ENCODE measurements at places on chromosomes 5 and 9.
A peak's percentile ranks its signal among the peaks of the same experiment; 100 is the strongest.

GRCh38 chr5:179267671-179268083, 77.6 kb downstream of the ADAMTS2 start:
- no peak for DNase-seq

DNA sequence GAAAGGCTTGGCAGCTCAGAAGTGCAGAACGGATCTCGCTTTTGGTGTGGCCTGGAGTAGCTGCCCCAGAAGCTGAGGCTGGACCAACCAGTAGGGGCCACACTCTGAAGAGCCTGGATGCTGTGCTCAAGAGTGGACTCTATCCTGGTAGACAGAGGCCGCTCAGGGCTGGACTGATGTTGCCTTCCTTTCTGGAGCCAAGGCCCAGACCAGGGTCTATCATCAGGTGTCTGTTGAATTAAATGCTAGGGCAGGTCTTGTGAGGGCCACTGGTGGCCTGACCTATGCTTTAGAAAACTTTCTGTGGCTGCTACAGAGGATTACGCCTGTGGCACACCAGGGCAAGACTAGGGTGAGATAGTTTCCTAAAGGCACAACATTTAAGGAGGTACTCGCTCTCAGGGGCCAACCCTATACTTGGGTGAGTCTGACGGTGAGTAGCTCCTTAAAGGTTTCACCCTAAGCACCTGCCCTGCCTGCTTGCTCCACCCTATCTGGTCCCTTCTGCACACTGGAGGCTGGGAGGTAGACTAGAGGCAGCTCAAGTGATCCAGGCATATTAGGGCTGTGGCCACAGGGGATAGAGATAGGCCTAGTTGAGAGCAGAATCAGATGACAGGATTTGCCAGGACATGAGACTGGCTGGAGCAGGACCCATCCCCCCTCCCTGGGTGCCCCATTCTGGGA, 9.8 kb upstream of the IRF1 start:
- no peak for DNase-seq

- no peak for DNase-seq
Observed at GRCh38 chr5:180619563-180619915, 28.2 kb upstream of the SCGB3A1 start.

- no peak for DNase-seq
Observed at GRCh38 chr9:115170358-115171073, 52.6 kb upstream of the TNC start.

DNA sequence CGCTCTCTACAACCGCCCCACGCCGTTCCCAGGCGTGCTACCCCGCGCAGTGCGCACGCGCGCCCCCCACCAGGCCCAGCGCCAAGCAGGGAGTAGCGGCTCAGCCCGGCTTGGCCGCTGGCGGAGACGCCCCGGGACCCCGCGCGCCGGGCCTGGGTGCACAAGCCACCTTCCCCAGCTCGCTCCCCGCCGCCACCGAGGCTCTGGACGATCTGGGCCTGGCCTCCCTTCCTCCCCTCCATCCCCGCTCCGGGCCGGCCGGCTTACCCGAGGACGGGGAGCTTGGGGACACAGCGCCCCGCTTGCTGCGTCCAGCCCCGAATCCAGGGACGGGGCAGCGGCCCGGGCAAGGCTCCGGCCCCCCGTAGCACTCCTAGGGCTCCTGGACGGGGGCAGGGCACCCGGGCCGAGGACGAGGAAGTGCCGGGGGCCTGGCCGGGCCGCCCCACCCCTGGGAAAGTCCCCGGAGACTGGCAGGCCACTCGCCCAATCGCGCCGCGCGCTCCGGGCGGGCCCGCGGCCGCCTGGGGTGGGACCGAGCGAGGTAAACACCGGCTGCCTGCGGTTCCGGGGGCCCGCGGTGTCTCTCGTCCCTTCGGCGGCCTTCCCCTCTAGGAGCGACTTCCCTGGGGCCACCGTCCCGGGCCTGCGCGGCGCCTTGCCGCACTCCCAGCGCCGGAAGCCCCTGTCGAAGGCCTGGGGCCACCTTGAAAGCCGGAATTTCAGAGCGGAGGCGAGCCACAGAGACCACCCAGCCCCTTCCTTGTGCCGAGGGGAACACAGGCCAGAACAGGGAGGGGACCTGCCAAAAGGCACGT, at the start of gene TNIP1:
Gene TNIP1 (minus strand): TSS at position 422 of the 818 bp plus-strand sequence. CDS start 15,939 bp downstream, outside the sequence.
- DNase-seq: peak; percentile 86

- peak; percentile 75 for DNase-seq
Observed at GRCh38 chr9:93302586-93303257, 118.8 kb downstream of the WNK2 start.

- no peak for DNase-seq
Observed at GRCh38 chr9:11340654-11341053, 727.9 kb upstream of the PTPRD start.

- DNase-seq: no peak
Observed at GRCh38 chr5:179833056-179833708, 12.5 kb downstream of the SQSTM1 start.

DNA sequence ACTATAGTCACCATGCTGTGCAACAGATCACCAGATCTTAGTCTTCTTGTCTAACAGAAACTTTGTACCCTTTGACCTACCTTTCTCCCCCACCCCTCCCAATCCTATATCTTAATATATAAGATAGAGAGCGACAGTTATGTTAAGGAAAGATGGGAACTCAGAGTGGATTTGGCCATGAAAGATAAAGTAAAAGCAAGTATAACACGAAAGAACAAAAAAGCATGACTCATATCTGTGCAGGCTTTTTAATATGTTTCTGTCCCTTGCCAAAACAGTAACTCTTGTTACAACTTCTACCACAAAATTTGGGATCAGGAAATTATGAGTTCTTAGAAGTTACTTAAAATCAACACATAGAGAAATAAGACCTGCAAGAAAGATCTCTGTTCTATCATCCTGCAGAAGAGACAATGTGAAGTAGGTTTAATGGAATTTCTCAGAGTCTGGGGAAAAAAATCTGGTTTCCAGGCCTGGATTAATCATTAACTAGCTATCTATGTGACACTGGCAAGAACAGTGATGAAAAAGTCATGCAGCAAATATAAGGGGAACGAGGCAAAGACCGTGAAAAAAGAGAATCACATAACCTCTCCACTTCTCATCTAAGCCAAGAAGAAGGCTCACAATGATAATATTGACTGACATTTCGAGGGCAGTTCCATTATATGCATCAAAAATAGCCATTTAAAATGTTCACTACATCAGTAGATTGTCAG, 18.6 kb downstream of the BAAT start:
- DNase-seq: no peak

DNA sequence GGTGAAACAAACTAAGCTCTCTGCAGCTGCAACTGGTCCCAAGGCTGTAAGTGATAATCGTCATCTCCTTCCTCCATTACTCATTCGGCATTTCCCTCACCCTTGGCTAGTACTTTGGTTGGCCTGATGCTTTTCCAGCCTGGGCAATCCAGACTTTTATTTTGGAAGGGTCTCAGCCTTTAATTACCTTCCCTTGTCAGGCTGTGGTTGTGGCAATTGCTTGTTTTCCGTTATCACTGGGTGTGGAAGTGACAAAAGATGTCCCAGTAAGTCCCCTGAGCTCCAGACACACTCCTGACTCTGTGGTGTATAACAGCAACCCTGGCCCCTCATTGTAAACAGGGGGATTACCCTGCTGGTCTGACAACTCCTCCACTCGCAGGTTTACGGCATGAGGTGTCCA, 6.3 kb upstream of the FAF2 start:
- no peak for DNase-seq

DNA sequence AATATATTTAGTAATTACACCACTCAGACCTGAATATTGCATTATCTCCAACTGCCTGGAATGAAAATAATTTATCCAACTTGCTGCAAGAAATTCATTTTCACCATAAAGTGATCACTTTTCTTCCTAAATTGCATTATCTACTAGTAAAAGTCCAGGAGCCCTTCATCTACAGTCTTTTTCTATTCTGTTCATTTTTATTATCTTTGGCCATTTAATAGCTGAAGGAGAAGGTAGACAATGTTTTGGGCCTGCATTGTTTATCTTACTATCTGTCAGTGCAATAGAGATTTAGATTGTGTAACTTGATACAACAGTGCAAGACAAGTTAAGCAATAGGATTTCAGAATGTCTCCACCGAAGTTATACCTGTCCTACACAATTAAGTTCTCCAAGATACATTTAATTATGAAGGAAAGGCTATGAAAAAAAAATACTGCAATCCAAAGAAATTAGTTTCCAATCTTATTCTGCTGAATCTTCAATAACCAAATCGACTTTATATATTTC, 1339.7 kb upstream of the CDH6 start:
- DNase-seq: no peak

GRCh38 chr5:68178579-68178978, 37.0 kb upstream of the PIK3R1 start:
- DNase-seq: no peak

DNA sequence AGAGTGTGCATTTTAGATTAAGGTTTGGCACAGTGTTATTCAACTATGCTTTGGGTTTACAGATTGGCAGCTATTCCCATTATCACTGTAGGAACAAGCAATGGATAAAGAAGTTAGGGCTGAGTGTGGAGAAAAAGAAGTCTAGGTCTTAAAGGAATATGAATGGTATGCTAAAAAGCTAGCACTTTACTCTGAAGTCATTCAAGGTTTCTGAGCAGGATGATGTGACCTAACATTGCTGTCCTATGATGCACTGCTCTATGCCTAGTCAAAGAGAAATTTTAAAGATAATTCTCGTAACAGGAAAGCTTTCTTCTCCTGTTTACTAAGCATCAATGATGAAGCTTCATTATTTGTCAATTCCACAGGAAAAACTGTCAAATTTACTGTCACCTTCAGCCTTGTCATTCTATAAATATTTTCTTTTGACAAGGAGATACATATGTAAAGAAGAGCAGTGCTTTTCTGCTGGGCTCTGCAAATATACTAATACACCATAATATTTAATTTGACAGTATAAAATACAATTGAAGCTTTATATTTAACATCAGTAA, 476.1 kb upstream of the PTPRD start:
- no peak for DNase-seq

DNA sequence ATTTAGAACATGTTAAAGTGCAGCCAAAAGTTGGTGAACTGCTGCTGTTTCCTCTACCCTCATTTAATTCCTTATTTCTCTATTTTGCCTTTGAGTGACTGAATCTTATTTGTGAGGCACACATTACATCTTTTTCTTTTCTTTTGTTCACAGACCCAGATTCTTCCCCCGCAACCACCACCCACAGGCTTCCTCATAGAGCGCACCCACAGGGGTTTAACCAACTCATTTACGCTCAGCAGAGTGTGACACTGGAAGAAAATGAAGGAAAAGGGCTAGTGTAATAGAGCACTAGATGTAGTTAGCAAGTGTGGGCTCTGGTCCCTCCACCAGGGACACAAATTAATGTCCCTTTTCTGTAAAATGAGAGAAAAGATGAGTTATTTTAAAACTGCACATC, 200.7 kb downstream of the PARP8 start:
- no peak for DNase-seq

- no peak for DNase-seq
Observed at GRCh38 chr9:120668399-120668798, 45.9 kb downstream of the MEGF9 start.

GRCh38 chr5:97297704-97298091, 114.7 kb upstream of the RIOK2 start:
- DNase-seq: no peak

GRCh38 chr5:15995341-15996052, 184.1 kb downstream of the MARCHF11 start:
- no peak for DNase-seq

GRCh38 chr5:74333430-74333829, 307.1 kb downstream of the ENC1 start:
- no peak for DNase-seq

GRCh38 chr5:151115272-151115905, 34.6 kb upstream of the TNIP1 start:
- peak; percentile 83 for DNase-seq

GRCh38 chr9:35801328-35802128, 10.1 kb downstream of the NPR2 start:
- no peak for DNase-seq

GRCh38 chr9:69397384-69398214, 72.6 kb downstream of the ENTREP1 start:
- no peak for DNase-seq

Data from endothelial cell (in vitro differentiated cells).